ENCODE measurements at places on chromosomes 1 and 21.

GRCh38 chr1:3125546-3126368 is 56.8 kb downstream of the PRDM16 start:
- no peak for DNase-seq

- DNase-seq: no peak
Observed at GRCh38 chr1:161721738-161722343, 497 bp downstream of the FCRLB start.

DNA sequence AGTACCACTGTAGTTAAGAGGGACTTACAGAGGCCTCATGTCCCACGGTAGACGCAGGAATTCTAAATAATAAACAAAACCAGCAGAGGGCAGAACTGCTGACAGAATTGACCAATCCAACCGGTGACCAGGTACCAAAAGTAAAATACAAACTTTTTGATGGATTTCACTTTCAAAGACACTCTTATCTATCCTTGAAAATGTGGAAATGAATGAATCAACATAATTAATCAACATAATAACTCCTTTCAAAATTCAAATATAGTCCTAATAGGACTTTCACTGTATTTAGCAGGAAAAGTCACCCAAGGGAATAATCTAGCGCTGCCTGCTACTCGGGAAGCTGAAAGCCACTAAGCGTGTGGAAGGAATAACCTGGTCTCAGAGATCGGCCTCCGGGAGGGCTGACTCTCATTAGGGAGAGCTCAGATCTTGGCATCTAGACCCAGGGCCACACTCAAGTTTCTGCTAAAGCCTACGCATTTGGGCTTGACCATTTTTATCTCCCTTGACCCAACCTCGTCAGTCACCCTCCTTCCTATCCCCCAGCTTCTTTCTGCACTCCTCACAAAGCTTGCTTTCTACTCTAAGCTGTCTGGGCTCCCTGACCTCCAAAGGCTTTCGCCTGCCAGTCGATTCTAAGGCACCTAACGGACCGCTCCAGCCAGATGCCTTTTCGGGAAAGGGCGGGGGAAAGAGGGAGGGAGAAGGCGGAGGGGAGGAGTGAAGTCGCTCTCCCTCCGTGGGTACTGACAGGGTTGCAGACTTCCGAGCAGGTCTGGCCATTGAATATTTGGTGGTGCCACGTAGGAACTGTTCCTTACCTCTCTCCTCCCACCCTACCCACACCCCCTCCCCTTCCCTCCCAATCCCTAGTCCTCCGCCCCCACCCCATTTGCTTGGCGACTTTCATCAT is 1.6 kb downstream of the COL11A1 start:
- no peak for DNase-seq

- no peak for DNase-seq
Observed at GRCh38 chr1:217089361-217090014, 366.3 kb upstream of the ESRRG start.

DNA sequence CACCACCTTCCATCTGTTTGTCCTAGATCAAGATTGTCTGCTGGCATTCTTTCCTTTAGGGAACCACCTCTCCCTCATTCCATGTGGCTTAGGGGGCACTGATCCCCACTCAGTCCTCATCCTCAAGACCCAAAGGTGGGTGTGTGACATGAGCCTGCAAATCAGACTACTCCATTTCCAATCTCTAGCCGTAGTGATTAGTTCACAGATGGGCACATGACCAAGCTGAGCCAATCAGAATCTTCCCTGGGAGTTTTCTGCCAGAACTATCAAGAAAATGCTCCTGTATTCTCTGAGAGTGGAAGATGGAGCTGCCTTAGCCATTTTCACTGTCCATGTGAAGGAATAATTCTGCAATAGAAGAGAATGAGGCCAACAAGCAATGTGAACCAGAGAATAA is 19.3 kb upstream of the PTPRF start:
- no peak for DNase-seq

- no peak for DNase-seq
Observed at GRCh38 chr1:174398246-174398645, 49.5 kb upstream of the GPR52 start.

GRCh38 chr1:156767101-156767878 is at the start of gene PRCC:
TSS of gene PRCC (plus strand) at chr1:156767535. CDS start at chr1:156767772, 237 bp downstream.
- DNase-seq: peak; percentile 93

DNA sequence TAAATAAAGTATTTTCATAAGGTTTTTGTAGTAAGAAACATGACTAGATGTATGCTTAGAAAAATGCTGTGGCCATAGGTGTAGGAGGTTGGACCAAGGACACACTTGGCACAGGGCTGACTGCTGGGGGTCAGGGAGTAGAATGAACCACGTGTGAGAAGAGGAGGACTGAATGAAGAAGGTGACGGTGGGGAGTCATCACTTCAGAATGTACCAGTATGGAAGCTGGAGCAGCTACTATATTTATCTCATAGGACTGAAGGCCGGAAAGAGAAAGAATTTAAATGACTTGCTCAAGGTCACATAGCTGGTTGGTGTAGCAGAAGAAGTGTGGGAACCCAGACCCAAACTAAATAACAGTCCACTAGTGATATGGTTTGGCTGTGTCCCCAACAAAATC is 79.8 kb upstream of the HAO2 start:
- no peak for DNase-seq

- DNase-seq: no peak
Observed at GRCh38 chr1:2037314-2037979, 12.8 kb upstream of the PRKCZ start.

DNA sequence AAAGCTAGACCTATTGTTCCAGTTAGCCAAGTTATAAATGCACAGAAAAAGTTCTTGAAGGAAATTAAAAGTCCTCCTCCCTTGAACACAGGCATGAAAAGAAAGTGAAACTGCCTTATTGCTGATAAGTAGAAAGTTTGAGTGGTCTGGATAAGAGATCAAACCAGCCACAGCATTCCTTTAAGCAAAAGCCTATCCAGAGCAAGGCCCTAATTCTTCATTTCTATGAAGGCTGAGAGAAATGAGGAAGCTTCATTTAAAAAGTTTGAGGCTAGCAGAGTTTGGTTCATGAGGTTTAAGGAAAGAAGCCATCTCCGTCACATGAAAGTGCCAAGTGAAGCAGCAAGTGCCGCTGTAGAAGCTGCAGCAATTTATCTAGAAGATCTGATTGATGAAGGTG is 2.7 kb upstream of the SSX2IP start:
- DNase-seq: no peak

GRCh38 chr21:44730951-44731579 is 19.7 kb upstream of the TSPEAR start:
- DNase-seq: no peak

DNA sequence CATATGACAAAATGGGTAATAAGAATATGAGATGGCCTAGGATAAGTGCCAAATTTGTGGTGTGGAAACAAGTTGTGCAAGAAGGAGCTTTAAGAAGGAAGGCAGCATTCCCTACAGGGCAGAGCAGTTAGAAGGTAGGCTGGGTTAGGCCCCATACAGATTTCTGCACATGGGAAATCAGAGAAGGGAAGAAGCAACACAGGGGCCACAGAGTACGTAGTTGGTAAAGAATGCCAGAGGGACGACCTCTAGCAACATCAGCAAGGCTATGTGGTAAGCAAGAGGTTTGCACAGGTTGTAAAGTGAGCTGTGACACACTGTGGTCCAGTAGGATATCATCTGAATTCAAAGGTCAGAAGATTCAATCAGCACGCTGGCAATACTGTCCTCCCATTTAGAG is 765.6 kb upstream of the B3GALT2 start:
- no peak for DNase-seq

DNA sequence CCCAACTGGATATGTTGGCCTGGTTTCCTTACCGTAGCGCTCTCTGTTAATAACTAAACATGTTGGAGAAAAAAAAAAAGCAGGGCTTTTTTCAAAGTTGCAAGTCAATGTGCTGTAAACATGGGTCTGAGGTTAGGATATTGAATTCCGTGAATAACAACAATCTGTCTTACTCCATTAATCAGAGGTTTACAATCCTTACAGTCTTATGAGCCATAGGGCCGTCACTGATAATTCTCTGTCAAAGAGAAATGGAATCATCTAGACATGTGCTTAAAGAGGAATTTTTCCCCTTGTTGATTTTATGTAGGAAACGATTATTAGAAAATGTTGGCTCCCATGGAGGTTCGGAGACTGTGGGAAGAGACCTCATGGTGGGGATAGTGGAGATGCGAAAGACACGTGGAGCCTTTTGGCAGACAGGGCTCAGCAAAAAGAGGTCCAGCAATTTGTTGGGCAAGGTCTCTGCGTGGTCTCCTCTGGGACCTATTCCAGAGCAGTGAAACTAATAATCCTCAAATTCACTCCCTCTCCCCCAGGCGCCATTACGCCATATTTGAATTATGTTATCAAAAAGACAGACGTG is 83.5 kb upstream of the CLDN14 start:
- DNase-seq: no peak

DNA sequence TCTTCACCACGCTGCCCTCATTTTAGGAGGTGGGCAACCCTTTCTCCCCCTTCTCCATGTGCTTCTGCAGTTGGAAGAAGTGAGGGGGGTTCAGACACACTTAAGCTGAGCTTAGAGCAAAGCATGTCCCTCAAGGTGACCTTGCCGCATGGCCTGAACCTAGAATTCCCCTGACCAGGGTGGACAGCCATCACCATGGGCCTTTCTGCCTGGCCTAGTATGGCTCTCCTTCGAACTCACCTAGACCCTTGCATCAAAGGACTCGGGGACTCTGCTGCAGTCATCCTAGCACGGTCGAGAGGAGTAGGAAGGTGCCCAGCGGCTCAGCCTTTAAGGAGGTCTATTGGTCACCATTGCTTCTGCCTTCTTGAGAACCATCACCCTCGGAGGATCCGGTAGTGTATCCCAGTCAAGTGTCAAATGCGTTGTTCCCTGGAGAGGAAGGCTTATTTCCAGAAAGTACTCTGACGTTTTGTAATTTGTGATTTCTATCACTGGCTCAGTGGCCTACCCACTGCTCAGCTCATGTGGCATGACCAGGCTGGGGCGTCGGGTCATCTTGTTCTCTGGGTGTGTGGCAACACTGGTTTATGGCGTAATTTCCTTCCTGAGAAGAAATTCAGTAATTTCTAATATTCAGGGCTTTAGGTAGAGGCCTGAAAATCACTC is at the start of gene KCNE1:
TSS of gene KCNE1 (minus strand) at position 424 of the 669 bp plus-strand sequence. CDS start 62,576 bp downstream, outside the sequence.
- no peak for DNase-seq

- DNase-seq: no peak
Observed at GRCh38 chr1:183739082-183739481, 65.8 kb upstream of the RGL1 start.

GRCh38 chr1:90839323-90839722 is 122.2 kb upstream of the BARHL2 start:
- DNase-seq: no peak

DNA sequence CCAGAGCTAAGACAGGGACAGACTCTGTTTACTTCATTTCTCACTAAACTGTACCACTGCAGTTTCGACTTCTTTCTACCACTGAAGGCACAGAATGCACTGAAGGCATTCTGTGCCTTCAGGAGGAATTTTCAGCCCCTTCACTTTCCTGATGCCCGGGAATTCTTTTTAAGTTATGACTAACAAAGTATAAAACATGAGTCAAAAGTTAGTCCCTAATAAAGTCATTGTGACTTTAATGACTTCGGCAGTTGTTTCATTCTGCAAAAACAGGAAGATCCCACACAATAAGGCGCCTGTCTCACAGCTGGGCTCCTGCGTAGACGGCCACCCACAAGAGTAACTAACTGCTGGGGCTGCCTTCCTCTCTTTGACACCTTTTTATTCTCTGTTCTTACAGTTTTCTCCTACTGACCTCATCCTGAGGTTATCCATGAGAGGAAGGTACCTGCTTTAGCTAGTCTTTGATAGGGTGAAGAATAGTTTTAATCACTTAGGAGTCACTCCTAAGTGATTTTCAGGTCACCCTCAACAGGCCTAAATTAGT is 183.9 kb upstream of the SGIP1 start:
- DNase-seq: no peak

DNA sequence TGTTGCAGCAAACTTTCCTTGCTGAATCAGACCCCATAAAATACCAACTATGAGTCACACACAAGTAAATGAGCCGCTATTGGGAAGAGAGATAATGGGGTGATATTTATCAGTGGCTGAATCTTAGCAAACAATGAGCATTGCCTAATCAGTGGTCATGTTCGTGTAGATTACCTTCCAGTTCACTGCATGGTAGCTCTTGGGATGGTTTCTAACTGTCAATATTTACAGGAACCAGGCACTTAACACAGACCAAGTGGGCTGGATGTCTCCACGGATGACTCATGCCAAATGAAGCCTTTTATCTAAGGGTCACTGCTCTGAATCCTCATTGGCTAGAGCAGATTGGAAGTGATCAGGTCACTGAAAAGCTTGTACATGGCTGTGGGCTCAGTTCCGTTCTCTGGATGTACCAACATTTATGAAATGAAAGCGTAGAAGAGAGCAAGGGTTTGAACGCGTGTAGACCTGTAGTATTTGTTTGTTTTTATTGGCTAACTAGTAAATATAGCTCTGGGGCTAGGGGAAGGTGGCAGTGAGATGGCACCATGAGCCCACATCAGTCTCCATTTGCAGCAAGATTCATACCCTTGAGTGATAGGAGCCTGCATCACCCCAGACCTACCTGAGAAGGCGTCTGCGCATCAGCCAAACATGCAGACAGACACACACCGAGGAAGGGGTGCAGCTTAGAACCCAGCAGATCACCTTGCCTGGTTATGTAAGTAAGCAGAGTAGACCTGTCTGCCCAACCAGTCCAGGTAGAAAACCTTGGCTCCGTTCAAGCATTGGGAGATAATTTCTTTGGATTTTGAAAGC is 153.3 kb downstream of the TOMM20 start:
- no peak for DNase-seq

- DNase-seq: no peak
Observed at GRCh38 chr1:14543191-14543840, 55.2 kb upstream of the KAZN start.

GRCh38 chr1:80158771-80159170 is 1152.2 kb upstream of the ADGRL4 start:
- DNase-seq: no peak

- DNase-seq: no peak
Observed at GRCh38 chr1:58830291-58830690, 46.4 kb upstream of the JUN start.

DNA sequence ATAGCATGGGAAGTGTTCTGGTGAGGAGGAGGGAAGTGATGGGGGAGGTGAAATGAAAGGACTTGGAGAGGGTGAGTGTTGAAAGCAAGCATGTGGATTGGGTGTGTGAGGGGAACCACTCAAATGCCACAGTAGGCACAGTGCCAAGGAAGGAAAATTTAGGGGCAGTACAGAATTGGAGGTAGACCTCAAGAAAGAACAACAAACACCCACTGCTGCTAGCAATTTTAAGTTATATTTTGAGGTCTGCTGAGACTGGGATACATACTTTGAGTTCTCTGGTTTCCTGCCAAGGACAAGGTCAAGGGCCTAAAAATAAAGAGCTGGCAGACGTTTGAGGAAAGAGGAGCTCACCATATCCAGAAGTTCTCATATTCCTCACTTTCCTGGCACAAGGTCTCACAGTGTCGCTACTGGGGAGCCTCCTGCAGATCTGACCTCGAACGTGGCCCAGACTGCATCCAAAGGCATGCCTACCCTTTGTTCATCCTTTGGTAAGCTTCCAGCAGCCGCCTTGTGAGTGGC is 104.0 kb downstream of the BRINP2 start:
- DNase-seq: no peak

DNA sequence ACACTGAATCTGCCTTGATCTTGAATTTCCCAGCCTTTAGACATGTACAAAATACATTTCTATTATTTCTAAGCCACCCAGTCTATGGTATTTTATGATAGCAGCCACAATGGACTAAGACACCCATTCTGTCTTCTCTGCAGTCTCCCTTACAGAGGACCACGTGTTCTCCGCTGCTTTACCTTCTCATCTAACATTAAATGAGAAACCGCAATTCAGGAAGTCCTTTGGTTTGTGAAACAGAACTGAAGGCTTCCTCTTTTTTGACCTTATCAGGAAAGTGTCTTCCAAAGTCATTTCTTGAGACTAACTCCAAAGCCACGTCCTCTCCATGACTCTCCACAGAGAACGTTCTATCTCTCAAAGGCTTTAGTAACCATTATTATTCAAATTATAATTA is 560.1 kb downstream of the OMA1 start:
- DNase-seq: no peak

Measured in stimulated activated CD8-positive, alpha-beta memory T cell treated with anti-CD3 and anti-CD28 coated beads, Interleukin-7, amount 100 ng/mL, for 48 hours (primary cell).